ENCODE measurements at places on chromosomes 3 and 15.

GRCh38 chr3:99508191-99508590 lies 130.2 kb upstream of the COL8A1 start:
- no peaks in the 10 kb centered on the region for H3K27me3 ChIP-seq
- no peak overlapping the region for H3K27ac ChIP-seq
- no peak overlapping the region for H3K4me3 ChIP-seq
- no peak for DNase-seq
- peaks cover 3% of the 10 kb centered on the region for H3K4me1 ChIP-seq
- H3K36me3 ChIP-seq: no peaks in the 10 kb centered on the region

DNA sequence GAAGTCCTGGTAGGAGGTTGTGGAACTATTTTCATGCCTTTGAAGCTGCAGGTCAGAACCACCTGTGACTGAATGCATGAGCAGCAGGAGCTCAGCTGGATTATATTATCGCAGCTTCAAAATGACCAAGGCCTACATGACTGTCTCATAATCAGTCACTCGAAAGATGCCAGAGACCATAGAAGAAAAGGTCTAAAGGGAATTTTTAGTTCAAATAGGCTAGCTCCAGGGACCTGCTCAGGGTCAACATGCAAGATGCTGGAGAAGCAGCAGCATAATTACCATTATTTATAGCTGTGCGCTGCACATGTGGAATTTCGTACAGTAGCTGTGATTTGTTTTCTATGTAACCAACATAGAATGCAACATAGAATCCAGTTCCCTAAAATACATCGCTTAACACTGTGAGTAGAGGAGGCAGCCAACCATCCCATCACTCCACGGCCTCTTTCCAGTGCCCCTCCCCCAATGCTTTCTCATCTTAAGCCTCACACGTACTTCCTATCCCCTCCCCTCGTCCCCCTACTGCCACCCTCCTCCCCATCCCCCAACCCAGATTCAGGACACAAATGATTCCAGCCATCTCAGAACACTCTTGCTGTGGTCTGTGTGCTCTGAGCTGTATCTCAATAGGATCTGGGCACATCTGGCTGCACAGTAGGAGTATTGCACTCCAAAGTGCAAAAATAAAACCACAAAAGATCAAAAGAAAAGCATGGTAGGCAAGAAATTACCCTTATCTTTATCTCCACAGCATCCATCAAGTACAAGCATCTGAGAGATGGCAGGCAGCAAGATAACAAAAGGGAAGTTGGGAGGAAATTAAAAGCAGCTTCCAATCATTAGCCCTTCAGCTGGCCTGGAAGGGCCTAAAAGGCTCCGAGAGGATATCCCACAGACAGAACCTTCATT lies 352.8 kb upstream of the SEMA6D start:
- peak overlapping the region; percentile 41 for H3K27ac ChIP-seq
- no peaks in the 10 kb centered on the region for H3K36me3 ChIP-seq
- DNase-seq: no peak
- no peaks in the 10 kb centered on the region for H3K27me3 ChIP-seq
- no peak overlapping the region for H3K4me3 ChIP-seq

DNA sequence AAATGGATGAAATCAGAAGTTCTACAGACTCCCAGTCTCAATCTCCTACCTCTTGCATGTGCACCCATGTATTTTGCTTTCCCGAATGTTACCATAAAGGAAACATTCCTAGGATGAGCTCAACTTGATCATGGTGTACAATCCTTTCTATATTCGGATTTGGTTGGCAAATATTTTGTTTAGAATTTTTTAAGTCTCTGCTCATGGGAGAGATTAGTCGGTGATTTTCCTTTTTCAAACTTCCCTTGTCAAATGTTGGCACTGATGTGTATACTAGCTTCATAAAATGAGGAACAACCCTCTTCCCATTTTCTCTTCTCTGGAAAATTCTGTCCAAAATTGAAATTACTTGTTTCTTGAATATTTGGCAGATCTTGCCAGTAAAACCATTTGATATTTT lies 317.6 kb upstream of the RASGRP1 start:
- no peak for DNase-seq
- no peaks in the 10 kb centered on the region for H3K27me3 ChIP-seq
- no peak overlapping the region for H3K4me3 ChIP-seq
- H3K36me3 ChIP-seq: no peaks in the 10 kb centered on the region
- H3K27ac ChIP-seq: no peak overlapping the region
- H3K4me1 ChIP-seq: peaks cover 16% of the 10 kb centered on the region

- no peaks in the 10 kb centered on the region for H3K4me1 ChIP-seq
- no peak overlapping the region for H3K4me3 ChIP-seq
- no peaks in the 10 kb centered on the region for H3K27me3 ChIP-seq
- no peak overlapping the region for H3K27ac ChIP-seq
- H3K36me3 ChIP-seq: no peaks in the 10 kb centered on the region
- DNase-seq: no peak
These were observed 21.3 kb downstream of the ADGRG7 start for GRCh38 chr3:100630664-100631063.

DNA sequence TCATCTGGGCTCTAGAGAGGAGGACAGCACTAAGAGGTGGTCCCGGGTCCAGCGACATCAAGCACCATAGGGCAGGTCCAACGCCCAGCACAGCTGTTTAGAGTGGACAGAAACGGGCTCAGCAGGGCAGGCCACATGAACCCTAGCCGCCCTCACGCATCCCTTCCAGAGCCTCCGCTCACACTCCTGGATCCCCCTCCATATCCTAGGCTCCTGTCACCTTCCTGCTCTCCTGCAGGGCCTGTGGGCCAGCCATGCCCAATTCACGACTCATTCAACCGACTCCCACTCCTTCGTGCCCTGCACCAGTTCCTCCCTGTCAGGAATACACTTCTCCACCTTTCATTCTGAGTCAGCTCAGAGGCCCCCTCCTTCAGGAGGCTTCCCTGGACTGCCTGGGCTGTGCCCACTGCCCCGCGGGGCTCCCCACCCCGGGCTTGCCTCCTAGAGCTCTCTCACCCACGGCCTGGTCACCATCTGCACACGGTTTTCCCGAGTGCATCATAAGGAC lies 90.2 kb downstream of the LINGO1 start:
- DNase-seq: no peak
- no peaks in the 10 kb centered on the region for H3K36me3 ChIP-seq
- peaks cover 72% of the 10 kb centered on the region for H3K4me1 ChIP-seq
- H3K27me3 ChIP-seq: no peaks in the 10 kb centered on the region
- peak overlapping the region; percentile 75 for H3K27ac ChIP-seq

DNA sequence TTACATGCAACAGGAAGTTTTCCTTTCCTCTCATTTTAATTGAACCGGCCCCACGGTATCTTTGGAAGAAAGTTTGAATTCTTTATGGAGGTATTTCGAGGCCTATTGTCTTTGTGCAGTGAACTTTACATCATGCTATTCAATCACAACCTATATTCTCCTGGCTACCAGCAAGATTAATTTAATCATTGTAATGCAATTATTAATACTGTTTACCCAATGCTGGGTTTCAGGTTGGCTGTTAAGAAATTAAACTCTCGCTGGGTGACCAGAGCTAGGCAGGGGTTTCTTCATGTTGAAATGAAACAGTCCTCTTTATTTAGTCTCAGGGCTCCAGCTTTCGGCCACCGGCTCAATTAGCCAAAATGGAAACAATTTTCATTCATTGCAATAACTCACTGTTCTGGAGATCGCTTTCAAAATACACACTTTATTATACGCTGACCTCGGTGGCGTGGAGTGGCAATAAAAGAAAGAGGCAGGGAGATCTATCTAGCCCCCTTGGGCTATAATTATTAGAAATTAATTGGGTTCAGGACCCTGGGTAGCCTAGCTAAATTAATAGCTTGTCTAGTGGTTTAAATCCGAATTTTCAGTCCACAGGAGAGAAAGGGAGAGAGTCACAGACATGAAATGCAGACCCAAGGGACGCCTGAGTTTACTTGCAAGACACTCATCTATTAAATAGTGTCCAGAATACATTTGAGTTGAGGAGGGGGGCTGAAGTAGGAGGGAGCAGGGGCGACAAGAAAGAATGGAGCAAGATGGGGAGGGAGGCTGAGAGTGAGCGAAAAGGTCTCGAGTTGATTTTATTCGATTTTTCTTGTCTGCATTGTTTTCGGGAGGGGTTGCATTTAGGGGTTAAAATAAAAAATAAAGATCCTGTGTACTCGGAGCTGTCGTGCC lies 3.9 kb upstream of the MECOM start:
- DNase-seq: no peak
- H3K4me3 ChIP-seq: peak overlapping the region; percentile 73
- peaks cover 41% of the 10 kb centered on the region for H3K4me1 ChIP-seq
- H3K27me3 ChIP-seq: peaks cover 94% of the 10 kb centered on the region
- H3K36me3 ChIP-seq: no peaks in the 10 kb centered on the region

Data from neural crest cell (in vitro differentiated cells).